ENCODE measurements at places on chromosomes 3 and 15.

DNA sequence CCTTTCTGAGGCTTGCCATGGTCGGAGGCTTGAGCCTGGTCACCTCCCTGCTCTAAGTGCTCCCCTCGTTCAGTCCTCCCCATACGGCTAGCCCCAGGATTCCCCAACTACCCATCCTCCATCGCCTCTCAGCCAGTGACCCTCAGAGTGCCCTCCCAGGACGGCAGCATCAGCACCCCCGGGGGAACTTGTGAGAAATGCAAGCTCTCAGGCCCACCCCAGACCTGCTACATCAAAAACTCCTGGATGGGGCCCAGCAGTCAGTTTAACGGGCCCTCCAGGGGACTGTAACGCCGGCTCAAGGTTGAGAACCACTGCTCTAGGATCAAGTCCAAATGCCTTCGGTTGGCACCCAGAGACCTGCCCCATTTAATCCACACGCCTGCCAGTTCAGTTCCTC, 6.9 kb downstream of the ADAMTS17 start:
- no peak for DNase-seq

GRCh38 chr3:48504051-48504946, at the start of gene SHISA5:
Gene SHISA5 (minus strand): TSS chr3:48504174. CDS start chr3:48504094, 80 bp downstream.
- peak; percentile 30 for DNase-seq

GRCh38 chr15:60362321-60363086, 35.3 kb downstream of the ANXA2 start:
- peak; percentile 7 for DNase-seq

DNA sequence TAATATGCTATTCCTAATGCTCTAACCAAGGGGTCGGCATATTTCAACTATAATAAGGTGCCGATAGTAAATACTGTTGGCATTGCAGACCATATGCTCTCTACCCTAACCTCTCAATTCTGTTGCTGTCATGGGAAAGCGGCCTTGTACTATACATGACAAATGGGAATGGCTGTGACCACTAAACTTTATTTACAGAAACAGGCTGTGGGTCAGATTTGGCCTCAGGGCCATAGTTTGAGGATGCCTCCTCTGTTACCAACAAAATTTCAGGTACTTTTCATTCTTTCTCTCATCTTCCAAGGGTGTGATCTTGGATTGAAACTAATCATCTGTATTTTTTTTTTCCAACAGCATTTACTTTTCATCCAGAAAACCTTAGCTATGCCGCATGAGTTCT, 242.0 kb downstream of the MAGI1 start:
- no peak for DNase-seq

- no peak for DNase-seq
These were observed 120.5 kb upstream of the CGNL1 start for GRCh38 chr15:57255751-57256341.

GRCh38 chr3:14319654-14320182, 82.7 kb upstream of the SLC6A6 start:
- DNase-seq: no peak

DNA sequence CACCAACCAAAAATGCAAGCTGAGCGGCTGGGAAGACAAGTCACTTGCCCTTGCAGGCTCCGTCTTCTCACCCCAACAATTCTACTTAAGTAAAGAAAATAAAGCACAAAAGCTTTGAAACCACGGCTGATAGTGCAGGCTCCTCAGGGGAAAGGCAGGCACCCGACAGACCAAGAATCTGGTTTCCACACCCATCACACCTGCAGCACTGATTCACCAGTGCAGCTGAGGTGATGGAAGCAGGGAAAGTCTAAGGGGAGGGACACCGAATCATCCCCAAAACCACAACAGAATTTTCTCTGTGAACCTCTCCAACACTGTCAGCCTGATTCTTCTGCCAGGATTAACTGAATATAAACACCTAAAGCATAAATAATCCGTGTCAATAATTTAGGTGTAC, 62.0 kb upstream of the NSMCE3 start:
- DNase-seq: no peak

DNA sequence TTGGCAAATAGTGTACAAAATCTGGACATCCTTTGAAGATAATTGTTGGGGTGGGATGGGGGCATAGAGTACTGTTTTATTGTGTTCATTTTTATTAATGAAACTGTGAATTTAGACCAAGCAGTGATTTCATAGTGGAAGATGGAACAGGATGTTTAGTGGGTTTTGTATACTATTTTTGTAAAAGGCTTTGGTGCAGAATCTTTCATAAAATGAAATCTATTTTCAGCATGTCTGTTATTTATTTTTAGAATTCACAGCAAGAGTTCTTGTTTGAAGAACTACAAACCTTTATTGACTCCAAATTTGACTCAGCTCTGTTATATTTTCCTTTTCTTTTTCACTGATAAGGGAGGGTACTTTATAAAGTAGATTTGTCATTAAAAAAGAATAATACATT, 145.4 kb downstream of the AKAP13 start:
- no peak for DNase-seq

DNA sequence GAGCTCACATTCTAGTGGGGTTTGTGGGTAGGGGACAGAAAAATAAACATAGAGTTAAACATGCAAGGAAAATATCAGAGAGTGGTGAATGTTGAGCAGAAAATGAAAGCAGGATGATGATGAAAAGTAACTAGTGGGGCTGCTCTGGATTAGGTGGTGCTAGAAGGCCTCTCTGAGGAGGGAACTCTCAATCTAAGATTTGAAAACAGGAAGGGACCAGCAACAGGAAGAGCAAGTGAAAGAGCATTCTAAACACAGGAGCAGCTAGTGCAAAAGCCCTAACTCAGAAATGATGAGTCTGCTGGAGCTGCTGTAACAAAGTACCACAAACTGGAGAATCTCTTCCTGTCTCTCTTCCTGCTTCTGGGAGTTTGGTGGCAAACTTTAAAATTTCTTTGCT, 468.6 kb upstream of the AGTR1 start:
- no peak for DNase-seq

GRCh38 chr3:39378088-39378487, 5.1 kb upstream of the SLC25A38 start:
- DNase-seq: no peak

- no peak for DNase-seq
These were observed 700 bp downstream of the MKRN2 start for GRCh38 chr3:12557473-12558100.

DNA sequence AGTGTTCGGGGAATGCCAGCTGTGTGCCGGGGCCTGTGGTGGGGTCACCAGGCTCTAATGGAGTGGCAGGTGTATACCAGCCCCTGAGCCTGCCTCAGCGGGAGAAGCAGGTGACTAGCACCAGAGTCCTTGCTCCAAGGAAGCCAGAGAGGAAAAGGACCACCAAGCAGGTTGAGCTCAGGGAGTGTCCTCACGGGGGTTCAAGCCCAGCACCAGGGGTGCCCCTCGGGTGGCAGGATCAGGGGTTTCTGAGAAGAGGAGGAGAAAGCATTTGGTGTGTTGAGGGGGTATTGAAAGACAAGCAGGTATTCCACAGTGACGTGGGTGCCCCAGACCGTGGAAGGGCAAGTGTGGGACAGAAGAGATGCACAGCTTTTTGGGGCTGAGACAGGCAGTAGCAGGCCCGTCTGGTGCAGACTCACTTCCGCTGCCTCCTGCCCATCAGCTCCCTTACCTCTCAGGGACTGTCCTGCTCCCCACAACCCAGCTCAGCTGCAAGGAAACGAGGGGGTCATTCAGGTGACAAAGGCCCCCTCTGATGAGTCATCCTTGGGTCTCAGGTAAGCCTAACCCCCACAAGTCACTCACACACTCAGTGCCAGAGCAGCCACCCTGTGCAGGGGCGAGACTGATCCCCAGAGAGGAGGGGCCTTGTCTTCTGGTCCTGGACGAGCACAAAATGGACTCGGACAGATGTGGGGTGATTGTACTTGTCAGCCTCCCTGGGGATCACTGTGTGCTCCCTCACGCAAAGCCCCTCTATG, 21.4 kb upstream of the POC1A start:
- DNase-seq: no peak

DNA sequence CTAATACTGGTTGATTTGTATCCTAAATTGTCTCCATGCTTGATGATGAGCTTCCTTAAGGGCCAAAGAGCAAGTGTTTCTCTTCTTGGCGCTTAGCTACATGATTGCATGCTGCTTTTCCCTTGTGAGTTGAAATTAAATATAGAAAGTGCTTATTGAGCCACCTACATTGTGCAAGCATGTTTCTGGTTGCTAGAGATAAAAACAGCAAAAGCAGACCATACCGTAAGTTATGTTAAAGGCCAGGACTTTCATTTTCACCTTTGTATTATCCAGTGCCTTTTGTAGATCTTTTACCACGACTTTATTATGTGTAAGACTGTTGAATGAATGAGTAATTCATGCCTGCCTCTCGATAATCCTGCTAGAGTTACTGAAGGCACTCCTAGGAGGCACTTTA, 41.9 kb upstream of the CCNB2 start:
- DNase-seq: no peak

DNA sequence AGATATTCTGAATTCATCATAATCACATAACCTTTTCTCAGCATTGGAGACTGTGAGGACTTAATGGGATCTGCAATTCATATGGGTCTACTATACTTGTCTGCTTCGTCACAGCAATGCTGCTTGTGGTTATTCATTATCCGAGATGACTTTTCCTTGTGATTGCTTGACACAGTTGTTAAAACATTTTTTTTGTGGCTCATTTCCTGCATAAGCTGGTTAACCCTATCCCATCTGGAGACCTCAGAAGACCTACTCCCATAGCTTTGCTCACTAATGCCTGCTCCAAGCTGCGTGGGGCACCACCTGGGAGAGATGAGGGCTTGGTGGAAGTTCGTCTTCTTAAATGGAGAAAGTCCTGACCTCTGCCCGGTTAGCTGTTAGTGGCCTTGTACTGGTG, 360.8 kb downstream of the CHST2 start:
- no peak for DNase-seq

- no peak for DNase-seq
These were observed 29.4 kb upstream of the LDHAL6B start for GRCh38 chr15:59177317-59177660.

DNA sequence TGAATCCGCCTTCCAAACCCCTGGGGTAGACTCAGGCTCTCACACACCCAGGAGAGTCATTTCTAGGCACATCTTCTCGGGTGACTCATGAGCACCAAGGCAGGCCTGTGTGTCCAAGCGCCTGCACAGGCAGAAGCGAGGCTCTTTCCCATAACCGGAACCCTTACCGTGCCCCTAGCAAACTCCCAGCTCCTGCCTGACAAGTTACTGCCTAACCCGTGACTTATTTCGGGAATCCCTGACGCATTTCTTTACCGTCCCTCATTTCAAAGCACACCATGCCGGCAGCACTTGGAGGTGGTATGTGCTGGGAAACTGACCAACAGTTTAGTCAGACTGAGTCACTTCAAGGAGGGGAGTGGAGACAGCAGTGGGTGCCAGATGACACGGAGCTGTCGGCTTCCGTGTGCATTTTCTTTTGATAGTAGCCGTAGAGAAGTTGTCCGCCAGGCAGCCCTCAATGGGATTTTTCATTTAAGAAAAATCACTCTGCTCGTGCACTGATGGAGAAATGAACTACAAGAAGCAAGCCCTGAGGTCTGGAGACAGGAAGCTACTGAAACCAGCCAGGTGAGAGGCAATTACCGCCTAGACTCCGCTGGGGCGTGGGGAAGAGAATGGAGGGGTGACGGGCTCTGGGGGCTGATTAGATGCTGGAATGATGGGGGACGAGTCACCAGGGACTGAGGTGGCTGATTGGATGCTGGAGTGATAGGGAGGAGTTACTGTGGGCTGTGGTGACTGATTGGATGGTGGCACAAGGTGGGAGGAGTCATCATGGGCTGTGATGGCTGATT, 17.3 kb upstream of the HRH1 start:
- no peak for DNase-seq

- no peak for DNase-seq
These were observed 1.7 kb downstream of the MRAS start for GRCh38 chr3:138349926-138350665.

DNA sequence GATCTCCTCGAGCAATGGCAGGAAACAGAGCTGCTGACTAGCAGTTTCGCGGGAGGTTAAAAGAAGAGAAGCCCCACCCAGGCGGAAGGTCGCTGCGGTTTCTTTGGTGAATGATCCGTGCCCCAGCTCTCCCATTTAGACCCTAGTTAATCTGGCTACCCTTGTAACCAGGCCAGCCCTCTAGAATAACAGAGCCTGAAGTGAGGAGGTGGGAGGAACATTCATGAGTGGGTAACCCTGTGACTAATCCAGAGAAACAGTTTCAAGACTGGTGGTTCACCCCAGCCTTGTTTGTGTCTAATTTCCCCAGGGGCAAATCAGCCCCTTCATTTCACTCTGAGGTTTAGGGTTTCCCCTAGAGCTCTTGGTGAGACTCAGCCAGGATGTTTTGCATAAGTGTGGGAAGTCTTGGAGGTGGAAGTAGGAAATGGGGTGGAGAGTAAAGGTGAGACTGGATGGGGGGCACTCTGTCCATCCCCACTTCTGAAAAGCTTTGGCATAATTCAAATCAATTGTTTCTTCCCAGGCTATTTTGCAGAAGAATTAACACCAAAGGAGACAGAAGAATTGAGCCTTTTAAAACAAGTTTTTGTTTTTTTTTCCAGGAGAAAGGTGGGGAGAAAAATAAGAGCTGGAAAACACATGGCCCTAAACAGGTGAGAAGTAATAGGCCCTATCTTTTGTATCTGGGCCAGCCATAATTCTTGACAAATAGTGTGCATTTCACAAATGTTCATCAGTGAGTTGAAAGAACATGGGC, 303.1 kb downstream of the RPLP1 start:
- peak; percentile 71 for DNase-seq

- DNase-seq: no peak
These were observed 9.6 kb downstream of the CCNDBP1 start for GRCh38 chr15:43194795-43195194.

GRCh38 chr3:4992118-4992517, 12.9 kb downstream of the BHLHE40 start:
- no peak for DNase-seq

DNA sequence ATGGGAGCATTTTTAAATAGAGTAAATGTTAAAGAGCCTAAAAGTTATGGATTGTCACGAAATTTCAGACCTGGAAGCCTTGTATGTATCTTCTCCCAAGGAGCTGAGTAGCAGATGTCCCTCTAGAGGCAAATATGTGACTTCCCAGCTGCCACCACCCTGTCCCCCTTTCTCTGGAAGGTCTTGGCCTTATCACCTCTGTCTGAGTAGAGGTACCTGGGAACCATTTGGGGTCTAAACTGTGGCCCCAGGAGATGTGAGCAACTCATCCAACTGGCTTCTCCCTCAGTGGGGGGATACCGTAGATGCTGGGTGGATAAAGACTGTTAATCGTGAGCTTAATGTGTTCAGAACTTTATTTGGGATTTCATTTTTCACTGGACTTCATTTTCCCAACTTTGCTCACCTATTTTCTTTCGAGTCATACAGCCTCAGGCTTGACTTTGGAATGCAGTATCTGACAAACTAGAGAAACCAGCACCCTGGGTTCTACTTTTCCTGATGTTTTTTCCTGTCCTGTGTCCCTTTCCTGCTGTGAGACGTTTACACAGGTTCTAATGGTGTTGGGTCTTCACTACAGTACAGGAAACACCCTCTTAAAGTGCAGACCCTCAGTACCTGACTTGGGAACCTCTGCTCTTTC, 53.3 kb upstream of the CCR4 start:
- no peak for DNase-seq

Data from activated T-helper 1 cell treated with anti-CD3 and anti-CD28 coated beads, Interleukin-2, amount 50 U/mL, for 16 hours (primary cell).